NCI-H1092 treated with DMSO at 0.1 percent for 48 hours (cell line): ENCODE measurements at places on chromosomes 2 and 18.

- no peak for DNase-seq
These were observed 169.1 kb downstream of the ATAD2B start for GRCh38 chr2:23757686-23758433.

DNA sequence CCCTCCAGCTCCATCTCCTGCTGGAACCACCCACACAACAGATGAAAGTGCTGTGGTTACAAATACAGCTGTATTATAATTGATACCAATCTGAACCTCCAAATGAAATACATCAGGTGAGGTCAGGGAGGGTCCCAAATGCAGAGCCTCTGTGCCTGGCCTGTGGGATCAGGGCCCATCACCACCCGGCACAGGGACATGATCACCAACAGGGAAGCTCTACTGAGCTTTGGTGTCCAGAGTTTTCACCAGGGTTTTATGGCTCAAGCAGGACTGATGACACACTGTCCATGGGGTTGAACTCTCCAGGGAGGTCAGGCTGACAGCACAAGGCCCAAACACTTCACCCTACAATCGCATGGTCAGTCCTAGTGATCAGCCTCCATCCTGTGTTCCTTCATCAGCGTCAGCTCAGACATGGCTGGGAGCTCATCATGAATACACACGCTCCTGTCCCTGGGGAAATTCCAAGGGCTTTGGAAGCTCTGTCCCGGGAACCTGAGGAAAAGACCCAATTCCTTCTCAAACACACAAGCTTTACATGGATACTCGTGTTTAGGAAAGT lies 3.9 kb upstream of the PXDN start:
- no peak for DNase-seq

DNA sequence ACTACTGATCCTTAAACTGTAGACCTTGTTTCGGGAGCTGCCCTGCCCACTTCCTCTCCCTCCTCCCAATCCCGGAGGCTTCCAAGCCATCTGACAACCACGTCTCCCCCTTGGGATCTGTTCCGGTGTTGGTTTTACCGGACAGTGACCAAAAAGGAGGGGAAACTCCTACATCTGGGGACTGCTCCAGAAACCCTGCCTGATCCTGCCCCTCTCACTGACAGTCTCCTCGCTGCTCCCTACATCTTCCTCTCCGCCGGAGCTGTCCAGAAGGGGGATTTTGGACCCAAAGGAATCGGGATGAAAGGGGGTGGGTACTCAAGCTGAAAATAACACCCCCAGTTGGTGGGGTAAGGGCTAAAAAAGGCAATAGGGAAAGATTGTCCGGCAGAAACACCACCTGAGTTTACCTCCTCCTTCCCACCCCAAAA lies 1.5 kb downstream of the INO80D start:
- peak; percentile 19 for DNase-seq

DNA sequence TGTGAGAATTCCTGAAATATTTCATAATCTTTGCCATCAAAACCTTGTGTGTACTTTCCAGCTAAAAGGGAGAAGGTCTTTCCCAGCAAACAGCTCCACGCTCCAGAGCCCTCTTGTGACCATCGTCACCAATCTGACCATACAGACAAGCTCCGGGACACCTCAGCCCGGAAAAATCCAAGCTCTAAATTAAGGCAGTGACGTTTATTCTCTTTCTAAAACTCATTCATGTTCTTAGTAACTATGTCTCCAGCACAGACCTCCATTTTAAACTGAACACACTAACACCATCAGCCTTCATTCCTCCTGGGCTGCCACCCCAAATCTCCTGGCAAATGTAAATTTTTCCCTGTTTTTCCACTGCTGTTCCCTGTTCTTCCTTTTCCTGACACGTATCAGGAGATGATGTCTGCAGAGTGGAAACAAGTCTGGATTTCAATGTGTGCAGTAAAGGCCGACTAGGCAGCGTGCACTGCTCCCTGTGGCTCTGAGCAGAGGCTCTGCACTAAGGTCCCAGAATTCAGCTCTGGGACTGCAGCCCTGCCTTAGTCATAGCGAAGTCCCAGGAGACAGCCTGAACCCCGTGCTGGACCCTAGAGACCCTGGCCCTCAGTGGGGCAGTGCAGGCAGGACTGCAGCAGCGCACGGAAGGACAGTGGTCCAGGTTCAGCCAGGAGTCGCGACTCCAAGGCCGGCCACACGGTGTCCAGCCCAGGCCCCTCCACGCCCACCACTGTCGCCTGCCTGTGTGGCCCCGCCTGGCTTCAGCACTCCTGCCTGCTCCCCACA lies 452.5 kb upstream of the SALL3 start:
- no peak for DNase-seq

- DNase-seq: no peak
These were observed at the start of gene NOSTRIN for GRCh38 chr2:168801961-168802858. TSS of gene NOSTRIN (plus strand) at chr2:168802637. CDS start at chr2:168802647, 10 bp downstream.

- DNase-seq: no peak
These were observed 171.3 kb downstream of the PTGR3 start for GRCh38 chr18:75037689-75037955.

GRCh38 chr2:85843543-85843942 lies 45.2 kb downstream of the ST3GAL5 start:
- DNase-seq: no peak

- no peak for DNase-seq
These were observed 66.6 kb downstream of the CELF4 start for GRCh38 chr18:37499044-37499443.

- DNase-seq: no peak
These were observed 66.7 kb downstream of the DNMT3A start for GRCh38 chr2:25274868-25275574.

- DNase-seq: no peak
These were observed 151.1 kb upstream of the MEIS1 start for GRCh38 chr2:66283787-66284186.

GRCh38 chr2:25161055-25161781 lies 7.2 kb downstream of the POMC start:
- no peak for DNase-seq

- no peak for DNase-seq
These were observed 53.3 kb downstream of the INHBB start for GRCh38 chr2:120398996-120399888.

- DNase-seq: peak; percentile 14
These were observed 74.9 kb upstream of the OTOF start for GRCh38 chr2:26552641-26553374.

- DNase-seq: no peak
These were observed 114.8 kb downstream of the NEB start for GRCh38 chr2:151619337-151619989.

DNA sequence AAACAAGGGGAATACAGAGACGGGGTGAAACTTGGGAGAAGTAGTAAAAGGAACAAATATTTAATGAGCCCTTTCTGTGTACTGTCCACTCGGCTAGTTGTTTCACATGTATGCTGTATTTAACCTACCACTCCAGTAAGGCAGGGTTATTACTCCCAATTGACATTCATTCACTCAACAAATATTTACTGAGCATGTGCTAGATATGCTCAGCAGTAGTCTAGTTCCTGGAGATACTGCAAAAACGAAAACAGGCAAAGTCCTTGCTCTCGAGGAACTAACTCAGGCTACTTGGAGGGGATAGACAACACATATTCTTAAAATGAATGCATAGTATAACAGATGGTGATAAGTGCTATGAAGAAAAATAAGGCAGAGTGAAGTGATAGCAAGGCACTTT lies 207.3 kb downstream of the SS18 start:
- DNase-seq: no peak

DNA sequence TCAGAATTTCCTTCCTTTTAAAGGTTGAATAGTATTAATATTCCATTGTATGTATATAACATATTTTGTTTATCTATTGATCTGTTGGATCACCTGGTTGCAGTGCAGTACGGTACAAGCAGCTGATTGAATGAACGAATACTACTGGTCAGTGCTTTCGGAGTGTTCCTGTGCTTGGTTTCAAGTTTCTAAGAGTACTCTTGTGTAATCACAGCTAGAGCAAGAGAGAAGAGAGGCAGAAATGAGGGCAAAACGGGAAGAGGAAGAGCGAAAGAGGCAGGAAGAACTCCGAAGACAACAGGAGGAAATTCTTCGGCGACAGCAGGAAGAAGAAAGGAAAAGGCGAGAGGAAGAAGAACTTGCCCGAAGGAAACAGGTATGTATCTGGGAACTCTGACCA lies 40.3 kb upstream of the KCNJ13 start:
- DNase-seq: no peak

GRCh38 chr2:10120158-10120876 lies 2.2 kb upstream of the RRM2 start:
- DNase-seq: peak; percentile 86

- DNase-seq: no peak
These were observed 305.9 kb downstream of the HRH4 start for GRCh38 chr18:24766376-24766775.

GRCh38 chr2:109511168-109511567 lies 102.6 kb downstream of the SEPTIN10 start:
- no peak for DNase-seq

DNA sequence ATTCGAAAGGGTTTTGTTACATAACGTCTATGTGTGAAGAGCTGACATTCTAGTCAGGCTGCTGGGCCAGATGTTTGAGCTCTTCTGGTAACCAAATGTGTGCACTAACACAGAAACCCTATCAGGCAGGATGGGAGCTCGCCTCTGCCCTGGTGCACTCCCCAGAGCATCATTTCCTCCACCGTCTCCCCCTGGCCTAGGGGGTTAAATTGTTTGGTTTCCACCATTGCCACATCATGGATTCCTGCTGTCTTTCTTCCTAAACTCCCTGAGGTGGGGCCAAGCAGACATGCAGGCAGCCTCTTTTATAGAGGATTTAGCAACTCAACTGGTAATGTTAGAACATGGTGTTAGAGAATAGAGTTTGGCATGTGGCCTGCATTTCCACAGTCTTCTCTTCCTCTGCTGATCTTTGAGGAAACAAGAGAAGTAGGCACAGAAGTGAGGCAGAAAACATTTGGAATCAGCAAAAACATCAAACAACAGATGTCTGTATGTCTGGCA lies 87.3 kb downstream of the ANTXR1 start:
- no peak for DNase-seq

DNA sequence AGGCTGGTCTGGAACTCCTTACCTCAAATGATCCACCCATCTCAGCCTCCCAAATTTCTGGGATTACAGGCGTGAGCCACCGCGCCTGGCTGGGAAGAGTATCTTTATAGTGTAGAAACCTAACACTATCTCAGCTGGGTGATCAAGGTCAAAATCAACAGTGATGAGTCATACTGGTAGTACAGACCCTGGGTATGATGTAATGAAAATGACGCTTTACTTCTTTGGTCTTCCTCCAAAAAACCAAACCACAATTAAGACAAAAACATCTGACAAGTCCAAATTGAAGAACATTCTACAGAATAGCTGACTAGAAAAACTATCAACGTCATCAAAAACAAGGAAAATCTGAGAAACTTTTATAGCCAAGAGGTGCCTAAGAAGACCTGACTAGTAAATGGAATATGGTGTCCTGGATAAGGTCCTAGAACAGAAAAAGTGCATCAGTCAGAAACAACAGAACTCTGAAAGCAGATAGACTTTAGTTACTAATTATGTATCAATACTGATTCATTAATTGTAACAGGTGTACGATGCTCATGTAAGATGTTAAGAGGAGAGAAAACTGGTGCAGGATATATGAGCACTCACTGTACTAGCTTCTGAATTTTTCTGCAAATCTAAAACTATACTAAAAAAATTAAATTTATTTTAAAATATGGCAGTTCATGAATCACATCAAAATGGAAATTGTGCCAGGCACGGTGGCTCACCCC lies 25.4 kb downstream of the PDCL3 start:
- DNase-seq: no peak

GRCh38 chr18:44957461-44957860 lies 276.8 kb downstream of the SETBP1 start:
- DNase-seq: no peak

GRCh38 chr2:216651351-216651881 lies 18.2 kb downstream of the IGFBP2 start:
- no peak for DNase-seq

- no peak for DNase-seq
These were observed 659.9 kb upstream of the ID2 start for GRCh38 chr2:8021921-8022320.

DNA sequence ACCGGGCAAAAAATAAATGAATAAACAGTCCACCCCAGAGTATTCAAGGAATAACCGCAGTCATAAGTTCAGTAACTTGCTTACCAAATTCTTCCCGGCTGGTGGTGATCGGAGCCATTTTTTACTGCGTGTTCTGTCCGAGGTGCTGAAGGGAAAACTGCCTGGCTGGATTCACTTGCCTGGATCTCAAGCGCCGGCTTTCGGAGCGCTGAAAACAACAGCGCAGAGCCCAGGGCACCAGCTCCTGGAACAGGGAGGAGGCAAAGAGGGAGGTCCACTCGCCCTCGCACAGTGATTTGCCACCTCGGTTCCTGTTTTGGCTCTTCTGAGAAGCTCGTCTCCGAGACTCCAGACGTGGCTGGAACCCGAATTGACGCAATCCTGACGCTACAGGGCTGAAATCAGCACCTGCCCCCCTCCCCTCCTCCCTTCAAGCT lies at the start of gene SYT4:
Gene SYT4, minus strand, starts transcription at position 327 of the 437 bp plus-strand sequence. Its CDS starts 209 bp downstream, at position 118.
- peak; percentile 89 for DNase-seq

DNA sequence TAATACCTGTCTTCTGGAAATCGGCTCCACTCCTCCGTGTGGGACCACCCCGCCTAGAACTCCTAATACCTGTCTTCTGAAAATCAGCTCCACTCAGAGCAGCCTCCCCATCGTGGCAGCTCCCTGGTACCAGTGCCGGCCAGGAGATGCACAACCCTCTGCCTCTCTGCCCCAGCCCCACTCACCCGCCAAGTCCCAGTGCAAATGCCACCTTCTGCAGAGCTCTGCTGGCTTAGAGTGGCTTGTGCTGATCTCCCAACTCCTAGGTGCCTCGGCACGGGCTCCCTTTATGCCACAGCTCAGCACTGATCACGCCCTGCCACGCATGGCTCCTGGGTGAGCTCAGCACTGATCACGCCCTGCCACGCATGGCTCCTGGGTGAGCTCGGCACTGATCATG lies 258.5 kb downstream of the HDAC4 start:
- DNase-seq: no peak

- DNase-seq: no peak
These were observed 280.8 kb downstream of the CCDC85A start for GRCh38 chr2:56464613-56465012.

GRCh38 chr2:205218056-205218455 lies 464.2 kb upstream of the NRP2 start:
- no peak for DNase-seq

GRCh38 chr18:384897-385296 lies 115.6 kb downstream of the COLEC12 start:
- DNase-seq: no peak

- no peak for DNase-seq
These were observed 19.0 kb downstream of the VIL1 start for GRCh38 chr2:218437969-218438368.

DNA sequence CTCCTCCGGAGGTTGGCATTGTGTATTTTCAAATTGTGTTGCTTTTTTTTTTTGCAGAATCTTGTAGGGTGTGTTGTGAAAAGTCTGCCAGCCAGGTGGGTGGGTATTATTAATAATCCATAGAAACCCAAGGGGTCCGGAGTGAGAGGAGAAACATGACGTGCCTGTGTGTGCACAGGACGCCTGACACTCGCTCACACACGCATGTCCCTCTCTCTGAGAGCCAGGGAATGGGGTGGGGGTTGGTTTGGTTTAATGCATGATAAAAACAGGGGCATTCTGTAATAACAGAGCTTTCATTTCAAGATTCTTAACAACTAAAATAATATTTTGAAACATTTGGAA lies 224.8 kb downstream of the FAM210A start:
- no peak for DNase-seq
